ENCODE measurements at places on chromosomes 12 and 14. TPM values are rescaled to one million over a fixed set of nuclear protein-coding genes. Genes with fewer than 3 reads are reported as not detected.

TRHDE gene
- total RNA-seq: 17.5 TPM

PIK3C2G gene
- not detected for total RNA-seq

ATF1 gene
- total RNA-seq: 17.0 TPM

SLC38A4 gene
- total RNA-seq: under 0.01 TPM

GXYLT1 gene
- total RNA-seq: 13.9 TPM

INHBC gene
- total RNA-seq: not detected

SLCO1B1 gene
- total RNA-seq: not detected

MMP17 gene
- total RNA-seq: 1.6 TPM

AQP2 gene
- total RNA-seq: 0.30 TPM

RNF212B gene
- total RNA-seq: 0.35 TPM

FICD gene
- total RNA-seq: 6.4 TPM

ZBTB39 gene
- 7.3 TPM for total RNA-seq

NTN4 gene
- 253 TPM for total RNA-seq

ITPR2 gene
- total RNA-seq: 51.6 TPM

KCNC2 gene
- under 0.01 TPM for total RNA-seq

CPM gene
- total RNA-seq: 90.3 TPM

AACS gene
- total RNA-seq: 43.3 TPM

ADAM21 gene
- 1.7 TPM for total RNA-seq

TAS2R14 gene
- 7.1 TPM for total RNA-seq

ABCD2 gene
- total RNA-seq: under 0.01 TPM

WDR20 gene
- total RNA-seq: 25.3 TPM

OTUB2 gene
- total RNA-seq: 6.4 TPM

MYH6 gene
- not detected for total RNA-seq

EPS8 gene
- total RNA-seq: 195 TPM
